ENCODE measurements at places on chromosomes 16 and 17.

DNA sequence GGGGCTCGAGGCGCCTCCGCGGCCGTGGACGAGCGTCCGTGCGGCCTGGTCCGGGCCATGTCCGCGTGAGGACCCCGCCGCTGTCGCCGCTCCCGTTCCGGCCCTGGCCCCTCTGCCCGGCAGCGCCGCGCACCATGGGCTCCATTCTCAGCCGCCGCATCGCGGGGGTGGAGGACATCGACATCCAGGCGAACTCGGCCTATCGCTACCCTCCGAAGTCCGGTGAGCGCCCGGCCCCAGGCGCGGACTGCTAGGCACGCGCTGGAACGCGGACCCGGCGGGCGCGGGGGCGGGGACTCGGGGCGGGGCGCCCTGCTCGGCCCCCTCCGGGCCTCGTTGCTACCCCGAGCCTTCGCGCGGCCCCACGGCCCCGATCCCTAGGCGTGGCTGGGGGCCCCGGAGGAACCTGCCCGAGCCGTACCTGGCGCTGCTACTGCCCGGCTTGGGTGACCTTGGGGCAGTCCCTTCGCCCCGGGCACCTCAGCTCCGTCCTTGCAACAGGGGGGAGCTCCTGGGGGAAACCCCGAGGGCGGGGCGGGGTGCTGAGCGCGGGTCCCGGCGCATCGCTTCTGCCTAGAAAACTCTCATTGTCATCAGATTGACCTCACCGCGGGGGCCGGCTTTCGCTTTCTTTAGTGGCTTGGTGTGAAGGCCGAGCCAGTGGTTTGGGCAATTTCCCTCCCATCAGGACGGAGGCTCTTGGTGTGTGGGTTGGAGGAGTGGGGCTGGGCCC is 367 bp downstream of the MGRN1 start:
- peak; percentile 75 for DNase-seq

GRCh38 chr17:79579074-79579800 is 31.6 kb downstream of the RBFOX3 start:
- DNase-seq = no peak

- DNase-seq = no peak
Measured at GRCh38 chr16:63512910-63513309, 1476.7 kb upstream of the CDH8 start.

GRCh38 chr17:39738983-39739884 is 1.5 kb downstream of the GRB7 start:
- DNase-seq = peak; percentile 23

- peak; percentile 56 for DNase-seq
Measured at GRCh38 chr17:35731239-35731916, at the start of gene RASL10B. TSS of gene RASL10B (plus strand) at chr17:35731639. CDS start at chr17:35735185, 3,546 bp downstream.

GRCh38 chr16:89936034-89936433 is 12.5 kb upstream of the DEF8 start:
- DNase-seq = no peak

Measured in cardiac fibroblast (primary cell).